Cerebellar nuclear complex (tissue), 1 donor: ENCODE measurements at places on chromosomes 16 and 17.

DNA sequence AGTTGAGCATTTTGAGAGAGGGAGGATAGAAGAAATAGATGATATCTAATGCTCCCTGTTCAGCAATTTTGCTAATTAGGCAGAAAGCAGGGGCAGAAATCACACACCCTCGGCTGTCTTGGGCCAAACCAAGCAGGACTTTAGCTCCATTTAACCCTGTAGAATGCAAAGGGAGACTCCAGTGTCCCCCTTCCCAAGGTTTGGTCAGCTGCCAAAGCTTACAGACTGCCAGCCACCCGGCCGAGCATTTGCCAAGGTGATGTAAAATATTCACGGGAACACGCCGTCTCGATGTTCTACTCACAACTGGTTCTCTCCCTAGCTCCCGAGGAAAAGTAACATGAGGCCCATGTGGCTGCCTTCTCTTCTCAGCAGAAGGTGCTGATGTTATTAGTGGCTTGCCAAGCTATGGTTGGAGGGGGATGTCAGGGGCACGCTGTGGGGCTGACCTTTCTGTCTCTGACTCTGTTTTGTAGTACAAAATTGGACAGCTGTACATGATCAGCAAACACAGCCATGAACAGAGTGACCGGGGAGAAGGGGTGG, 155.3 kb downstream of the PITPNC1 start:
- no peak for DNase-seq

GRCh38 chr17:78364436-78365281, 4.8 kb upstream of the SOCS3 start:
- no peak for DNase-seq

DNA sequence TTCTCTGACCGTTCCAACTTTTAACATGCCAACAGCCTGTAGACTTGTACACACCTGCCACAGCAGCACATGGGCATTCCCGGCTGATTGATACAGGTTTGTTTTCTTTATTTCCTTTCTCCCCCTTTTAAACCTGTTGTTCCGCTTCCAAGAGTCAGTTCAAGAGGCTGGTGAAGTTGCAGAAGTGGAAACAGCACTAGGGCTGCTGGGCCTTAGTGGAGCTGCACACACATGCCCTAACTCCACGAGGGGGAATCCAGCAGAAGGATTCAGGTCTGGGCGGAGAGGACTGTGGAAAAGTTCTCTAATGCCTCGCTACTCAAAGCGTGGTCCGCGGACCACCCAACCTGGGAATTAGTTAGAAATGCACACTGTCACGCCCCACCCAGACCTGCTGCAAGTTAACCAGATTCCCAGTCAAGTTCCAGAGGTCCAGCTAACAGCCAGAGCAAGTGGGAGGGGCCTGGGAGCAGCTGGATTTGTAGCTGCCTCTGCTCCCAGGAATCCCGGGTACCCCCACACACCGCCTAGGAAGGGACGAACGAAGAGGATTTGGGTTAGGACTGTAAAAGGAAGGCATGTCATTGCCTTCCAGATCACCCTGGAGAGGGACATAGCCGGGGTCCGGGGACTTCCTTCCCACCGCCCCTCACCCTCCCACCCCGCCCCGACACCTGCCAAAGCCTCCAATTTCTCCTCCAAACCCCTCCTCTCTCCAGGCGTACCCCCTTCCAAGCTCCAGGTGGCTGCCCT, 542 bp downstream of the SLC39A11 start:
- DNase-seq, result no peak

DNA sequence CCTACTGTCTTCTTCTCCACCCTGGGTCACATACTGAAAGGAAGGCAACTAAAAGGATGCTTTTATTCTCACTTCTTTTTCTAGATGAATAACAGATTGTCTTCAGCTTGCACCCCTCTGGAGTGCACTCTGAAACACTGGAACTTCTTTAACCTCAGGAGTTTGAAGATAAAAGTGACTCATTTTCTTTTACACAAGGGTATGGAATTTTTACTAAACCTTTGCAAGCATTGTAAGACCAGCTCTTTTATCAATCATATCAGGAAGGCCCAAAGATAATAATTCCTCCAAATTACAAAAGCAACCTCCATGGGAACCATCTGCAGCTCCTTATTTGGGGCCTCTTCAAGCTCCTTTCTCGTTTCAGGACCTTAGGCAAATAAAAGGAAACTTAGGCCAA, 193.5 kb upstream of the KIF2B start:
- no peak for DNase-seq

DNA sequence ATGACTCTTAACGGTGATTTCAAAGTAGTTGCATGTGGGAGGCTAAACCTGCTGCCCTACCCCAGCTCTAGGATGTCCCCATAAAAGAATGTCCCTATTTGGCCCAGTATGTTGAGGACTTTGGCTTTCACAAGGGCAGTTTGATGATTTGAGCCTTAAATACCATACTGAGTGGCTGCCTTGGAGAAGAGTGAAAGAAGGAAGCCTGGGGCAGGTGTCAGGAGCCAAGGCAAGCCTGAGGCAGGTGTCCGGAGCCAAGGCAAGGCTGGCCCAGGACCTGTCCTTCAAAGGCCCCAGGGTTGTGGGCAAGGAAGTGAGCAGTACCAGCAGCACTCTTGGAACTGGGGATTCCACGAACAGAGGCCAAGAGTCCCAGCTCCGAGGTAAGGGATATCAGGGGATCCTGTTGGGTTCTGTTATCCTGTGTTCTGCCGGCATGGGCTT, 18.6 kb downstream of the ST6GALNAC2 start:
- no peak for DNase-seq

DNA sequence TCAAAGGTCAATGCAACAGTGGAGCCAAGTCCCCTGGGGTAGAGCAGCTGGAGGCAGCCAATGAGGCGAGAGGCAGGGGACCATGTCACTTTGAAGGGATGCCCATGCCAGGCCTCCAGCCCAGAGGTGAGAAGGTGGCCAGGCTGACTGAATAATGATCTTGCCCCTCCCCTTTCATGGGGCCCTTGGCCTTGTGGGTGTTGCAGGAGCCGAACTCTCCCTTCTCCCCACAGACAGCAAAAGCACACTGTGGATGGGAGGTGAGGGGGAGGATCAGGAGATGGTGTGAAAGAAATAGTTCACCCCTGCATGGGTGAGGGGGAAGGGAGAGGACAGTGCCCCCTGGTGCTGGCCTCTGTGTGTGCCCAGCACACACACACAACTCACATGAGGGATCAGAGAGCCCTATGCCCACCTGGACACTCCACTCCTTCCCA, 15.8 kb upstream of the TBX21 start:
- no peak for DNase-seq

- no peak for DNase-seq
Measured at GRCh38 chr16:68469796-68470460, 21.6 kb upstream of the SMPD3 start.

GRCh38 chr16:89038221-89038721, 55.4 kb upstream of the ACSF3 start:
- no peak for DNase-seq

DNA sequence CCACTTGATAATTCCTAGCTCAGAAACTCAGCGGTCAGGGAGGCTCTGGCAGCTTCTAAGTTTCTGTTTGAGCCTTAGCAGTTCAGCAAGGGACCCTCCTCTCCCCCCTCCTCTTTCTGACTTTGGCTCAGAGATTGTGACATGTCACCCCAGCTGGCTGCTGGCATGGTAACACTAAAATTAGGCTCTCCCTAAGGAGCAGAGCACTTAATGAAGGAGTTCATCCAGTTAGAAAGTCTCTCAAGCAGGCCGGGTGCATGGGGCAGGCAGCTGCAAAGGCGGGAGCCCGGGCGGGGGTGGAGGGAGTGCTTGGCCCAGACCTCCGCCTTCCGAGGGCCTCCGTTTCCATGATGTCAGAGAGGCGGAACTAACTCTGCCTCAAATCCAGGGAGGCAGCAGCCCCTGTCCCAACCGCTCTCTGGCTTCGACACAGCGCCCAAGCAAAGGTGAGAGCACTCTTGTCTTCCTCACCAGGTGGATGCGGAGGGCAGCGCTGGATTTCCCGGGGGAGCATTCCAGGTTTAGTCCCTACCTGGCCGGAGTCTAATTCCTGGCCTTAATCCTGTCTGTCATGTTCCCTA, 128.0 kb upstream of the PLCG2 start:
- DNase-seq, result no peak

GRCh38 chr17:80786470-80786869, 205.2 kb upstream of the CHMP6 start:
- DNase-seq, result no peak

GRCh38 chr16:2816751-2817339, at the start of gene PRSS21:
TSS of gene PRSS21 (plus strand) at chr16:2817237. CDS start at chr16:2817269, 32 bp downstream.
- no peak for DNase-seq

GRCh38 chr16:35208001-35208935, 1748.9 kb downstream of the TP53TG3F start:
- DNase-seq, result no peak
